ENCODE measurements at places on chromosomes 13 and 19.

GRCh38 chr19:50555450-50556281, 12.6 kb downstream of the LRRC4B start:
- no peak for DNase-seq

GRCh38 chr13:106101201-106101600, 434.3 kb downstream of the EFNB2 start:
- DNase-seq = no peak

- DNase-seq = no peak
Observed at GRCh38 chr13:94050686-94051085, 428.8 kb downstream of the DCT start.

GRCh38 chr13:34926508-34926907, 15.6 kb upstream of the NBEA start:
- DNase-seq = no peak
